ENCODE measurements at places on chromosomes 7 and 10.
A peak's percentile ranks its signal among the peaks of the same experiment; 100 is the strongest.

- DNase-seq = no peak
These were observed 16.0 kb downstream of the C10orf105 start for GRCh38 chr10:71703577-71703976.

- no peak for DNase-seq
These were observed 147.2 kb downstream of the DYNC1I1 start for GRCh38 chr7:95919556-95919955.

DNA sequence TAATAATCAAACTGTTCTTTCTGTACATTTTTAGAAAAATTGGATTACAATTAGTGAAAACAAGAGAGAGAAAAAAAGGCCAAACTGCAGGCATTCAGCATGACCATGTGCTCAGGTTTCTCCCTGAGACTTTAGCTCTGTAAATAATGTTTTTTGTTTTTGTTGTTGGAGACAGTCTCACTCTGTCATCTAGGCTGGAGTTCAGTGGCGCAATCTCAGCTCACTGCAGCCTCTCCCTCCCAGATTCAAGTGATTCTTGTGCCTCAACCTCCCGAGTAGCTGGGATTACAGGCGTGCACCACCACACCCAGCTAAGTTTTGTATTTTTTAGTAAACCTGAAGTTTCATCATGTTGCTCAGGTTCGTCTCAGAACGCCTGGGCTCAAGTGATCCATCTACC, 23.0 kb downstream of the BZW2 start:
- DNase-seq = no peak

GRCh38 chr7:16697507-16698199, 51.7 kb downstream of the BZW2 start:
- no peak for DNase-seq

GRCh38 chr10:110651044-110651958, 7.2 kb downstream of the RBM20 start:
- no peak for DNase-seq

DNA sequence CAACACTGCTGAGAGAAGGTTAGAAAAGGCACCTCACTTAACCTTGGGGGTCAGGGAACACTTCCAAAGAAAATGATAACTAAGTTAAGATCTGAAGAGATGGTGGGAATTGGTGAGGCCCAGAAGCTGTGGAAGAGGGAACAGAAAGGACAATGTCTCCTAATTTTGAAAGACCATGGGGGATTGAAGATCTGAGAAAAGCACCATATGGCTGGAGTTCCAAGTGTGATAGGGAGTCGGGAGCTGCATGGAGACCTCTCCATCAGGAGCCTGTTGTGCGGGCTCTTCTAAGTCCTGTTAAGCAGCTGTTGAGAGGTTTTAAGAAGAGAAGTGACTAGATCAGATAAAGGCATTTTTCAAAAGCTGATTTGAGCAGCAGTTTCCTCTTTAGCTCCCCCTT, 254.3 kb downstream of the CDK14 start:
- no peak for DNase-seq

DNA sequence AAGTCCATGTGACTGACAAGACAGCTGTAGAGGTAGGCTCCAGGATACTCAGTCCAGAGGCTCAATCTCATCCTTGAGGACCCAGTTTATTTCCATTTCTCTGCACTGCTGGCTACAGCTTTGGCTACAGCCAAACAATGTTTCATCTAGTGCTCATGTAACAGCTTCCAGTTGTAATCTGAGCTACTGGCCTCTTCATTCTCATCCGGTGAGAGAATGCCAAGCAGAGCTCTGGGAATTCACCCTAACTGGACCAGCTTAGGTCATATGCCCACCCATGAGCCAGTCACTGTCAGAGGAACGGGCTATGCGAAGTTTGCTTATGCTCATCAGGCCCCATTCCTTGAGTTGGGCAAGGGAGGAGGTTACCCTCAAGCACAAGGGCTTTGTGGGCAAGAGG, 192.9 kb downstream of the EVX1 start:
- no peak for DNase-seq

- DNase-seq = no peak
These were observed 34.4 kb upstream of the SLF2 start for GRCh38 chr10:100878291-100878910.

- DNase-seq = no peak
These were observed 19.1 kb upstream of the AKR1B1 start for GRCh38 chr7:134477954-134478353.

GRCh38 chr7:39663263-39663662, 39.9 kb downstream of the RALA start:
- no peak for DNase-seq

DNA sequence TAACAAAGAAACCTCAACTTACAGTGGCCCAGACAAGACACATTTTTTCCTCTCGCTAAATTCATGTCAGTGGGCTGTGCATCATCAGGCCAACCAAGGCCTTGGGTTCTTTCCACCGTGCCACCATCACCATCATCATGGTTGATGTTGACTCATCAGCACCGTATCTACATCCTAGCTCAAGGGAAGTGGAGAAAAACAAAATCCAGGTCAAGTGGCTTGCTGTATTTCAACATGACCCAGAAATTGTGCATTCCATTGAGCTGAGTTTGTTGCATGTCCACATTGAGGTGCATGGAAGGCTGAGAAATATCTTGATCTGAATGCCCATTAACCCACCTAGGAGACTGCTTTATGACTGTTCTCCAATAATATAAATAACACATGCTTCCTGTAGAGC, 312.4 kb upstream of the CDC14C start:
- DNase-seq = no peak

DNA sequence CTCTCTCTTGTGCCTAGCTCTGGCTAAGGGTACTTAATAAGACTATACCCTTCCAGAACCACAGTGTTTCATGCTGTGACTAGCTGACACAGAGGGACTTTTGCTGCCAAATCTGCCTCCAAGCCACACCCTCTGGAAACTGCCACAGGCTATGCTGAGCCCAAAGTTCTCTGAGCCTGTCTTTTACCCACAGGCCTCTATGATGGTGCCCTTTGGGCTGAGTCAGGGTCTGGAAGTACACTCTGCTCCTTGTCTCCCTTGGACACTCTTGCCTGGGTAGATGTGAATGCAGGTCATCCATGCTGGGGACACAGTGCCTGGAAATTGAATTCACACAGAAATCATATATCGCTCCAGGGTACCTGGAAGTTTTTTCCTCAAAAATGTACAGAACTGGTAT, 22.6 kb downstream of the DYDC1 start:
- no peak for DNase-seq

- DNase-seq = no peak
These were observed 292.4 kb upstream of the NPSR1 start for GRCh38 chr7:34365611-34366010.

- no peak for DNase-seq
These were observed 177.7 kb downstream of the SLC25A13 start for GRCh38 chr7:96144260-96144526.

- DNase-seq = no peak
These were observed 130.2 kb downstream of the SAMD9 start for GRCh38 chr7:92987538-92987937.

DNA sequence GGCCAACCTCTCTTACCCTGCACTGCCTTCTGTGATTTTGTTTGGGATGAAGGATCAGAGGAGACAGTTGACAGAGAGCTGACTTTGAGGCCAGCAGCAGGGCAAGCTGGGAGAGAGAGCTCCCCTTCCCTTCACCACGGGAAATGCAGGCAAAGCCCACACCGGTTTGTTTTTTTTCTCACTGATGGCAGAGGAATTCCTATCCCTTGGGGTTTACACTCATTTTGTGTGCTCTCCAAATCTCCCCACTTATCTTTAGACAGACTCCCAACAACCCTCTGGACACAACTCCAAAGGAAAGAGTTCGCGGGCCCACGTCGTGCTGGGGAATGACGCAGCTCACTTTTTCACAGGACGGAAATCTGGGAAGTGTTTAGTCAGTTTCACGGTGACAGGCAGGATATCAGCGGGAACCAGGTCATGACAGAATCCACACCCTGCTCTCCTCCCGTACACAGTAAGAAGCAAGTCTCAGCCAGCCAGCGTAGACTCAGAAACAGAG, 68.3 kb upstream of the FAM171A1 start:
- DNase-seq = no peak

DNA sequence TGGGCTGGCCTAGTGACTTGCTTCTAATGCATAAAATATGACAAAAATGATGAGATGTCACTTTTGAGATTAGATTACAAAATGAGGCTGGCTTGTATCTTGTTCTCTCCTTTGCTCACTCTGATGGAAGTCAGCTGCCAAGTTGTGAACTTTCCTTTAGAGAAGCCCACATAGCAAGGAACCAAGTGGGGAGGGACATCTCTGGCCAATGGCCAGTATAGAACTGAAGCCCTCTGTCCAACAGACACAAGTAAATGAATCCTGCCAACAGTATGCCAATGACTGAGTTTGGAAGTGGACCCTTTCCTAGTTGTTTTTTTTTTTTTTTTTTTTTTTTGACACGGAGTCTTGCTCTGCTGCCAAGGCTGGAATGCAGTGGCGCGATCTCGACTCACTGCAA, 3.3 kb downstream of the ZC3HC1 start:
- no peak for DNase-seq

GRCh38 chr7:87960239-87960638, 26.2 kb downstream of the ADAM22 start:
- DNase-seq = no peak

- DNase-seq = peak; percentile 20
These were observed 105.2 kb upstream of the PPIF start for GRCh38 chr10:79241990-79242619.

DNA sequence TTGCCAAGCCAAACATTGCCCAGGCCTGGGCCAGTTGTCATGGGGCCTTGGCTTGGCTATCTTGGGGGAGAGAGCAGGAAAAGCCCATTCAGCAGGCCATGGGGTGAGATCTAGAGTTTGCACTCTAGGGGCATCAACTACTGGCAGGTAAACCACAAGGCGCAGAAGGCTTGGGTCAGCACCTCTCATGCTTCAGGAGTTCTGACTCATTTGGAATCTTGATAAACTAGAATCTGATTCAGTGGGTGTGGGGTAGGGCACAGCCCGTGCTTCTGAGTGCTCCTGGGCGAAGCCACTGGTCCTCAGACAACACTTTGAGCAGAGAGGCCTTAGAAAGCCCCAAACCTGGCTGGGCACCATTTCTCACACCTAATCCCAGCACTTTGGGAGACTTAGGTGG, 81.1 kb downstream of the RGS10 start:
- no peak for DNase-seq

DNA sequence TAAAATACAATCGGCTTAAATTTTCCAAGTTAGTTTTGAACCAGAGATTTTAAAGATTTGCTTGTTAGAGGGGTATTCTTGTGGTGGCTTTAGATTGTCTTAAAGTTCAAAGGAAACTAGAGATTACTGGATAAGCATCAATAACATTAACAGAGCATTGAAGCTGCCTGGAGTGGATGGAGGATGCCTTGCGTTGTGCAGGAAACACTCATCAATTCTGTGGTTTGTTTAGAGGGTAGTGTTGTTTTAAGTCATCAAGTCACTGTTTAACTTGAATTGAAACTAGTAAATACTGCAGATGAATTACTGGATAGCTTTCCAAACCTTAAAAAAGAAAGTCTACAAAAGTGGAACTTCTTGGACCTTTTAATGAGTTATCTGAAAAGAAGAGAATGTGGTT, 218.6 kb downstream of the CELF2 start:
- no peak for DNase-seq

DNA sequence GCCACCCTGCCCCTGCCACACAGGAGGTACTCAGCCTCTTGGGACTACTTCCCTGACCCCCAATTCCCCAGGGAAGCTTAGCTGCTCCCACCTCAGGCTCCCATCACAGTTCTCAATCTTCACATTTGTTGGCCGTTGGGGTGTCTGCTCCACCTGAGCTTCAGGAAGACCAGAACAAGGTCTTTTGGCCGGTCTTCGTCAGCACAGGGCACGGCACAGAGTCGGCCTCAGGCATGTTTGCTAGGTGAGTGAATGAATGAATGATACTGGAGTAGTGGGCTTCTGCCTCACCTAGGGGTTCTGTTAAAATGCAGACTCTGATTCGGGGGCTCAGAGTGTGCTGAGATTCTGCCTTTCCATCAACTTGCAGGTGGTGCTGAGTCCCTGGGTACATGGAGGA, 20.3 kb downstream of the GPRIN2 start:
- no peak for DNase-seq

DNA sequence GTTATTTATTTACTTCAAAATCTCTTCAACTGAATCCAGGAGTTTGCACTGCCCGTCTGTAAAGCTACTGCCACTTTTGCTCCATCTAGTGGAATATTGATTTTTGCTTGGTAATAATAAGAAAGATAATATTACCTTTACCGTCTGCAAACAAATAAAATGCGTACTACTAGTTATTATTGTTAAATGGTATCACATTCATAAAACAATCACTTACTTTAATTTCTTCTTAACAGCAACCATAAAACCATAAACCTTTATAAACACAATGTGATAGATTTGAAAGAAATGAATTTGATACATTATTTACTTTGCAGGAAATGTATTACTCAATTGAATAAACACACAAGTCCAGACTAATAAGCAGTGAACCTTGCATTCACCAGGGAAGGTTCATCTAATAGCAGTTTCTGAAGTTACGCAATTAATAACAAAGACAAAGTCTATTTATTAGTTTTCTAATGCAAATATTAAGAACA, 6.4 kb downstream of the AGMO start:
- no peak for DNase-seq

DNA sequence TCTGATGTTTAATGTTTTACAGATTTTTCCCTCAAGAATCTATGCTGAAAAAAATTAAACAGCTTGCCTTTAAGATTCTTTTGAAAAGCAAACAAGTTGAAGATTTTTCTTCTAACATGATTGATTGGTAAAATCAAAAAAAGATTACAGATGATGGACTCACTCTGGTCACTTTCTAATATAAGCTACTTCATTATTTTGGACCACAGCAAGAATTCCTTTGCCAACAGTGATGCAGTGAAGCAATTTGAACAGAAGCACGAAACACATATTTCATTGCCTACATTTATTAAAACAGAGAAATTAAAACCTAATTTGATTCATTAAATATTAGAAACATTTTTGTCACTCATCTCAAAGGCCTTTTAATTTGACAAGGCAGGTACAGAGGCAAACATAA, 82.1 kb upstream of the SGCE start:
- no peak for DNase-seq

DNA sequence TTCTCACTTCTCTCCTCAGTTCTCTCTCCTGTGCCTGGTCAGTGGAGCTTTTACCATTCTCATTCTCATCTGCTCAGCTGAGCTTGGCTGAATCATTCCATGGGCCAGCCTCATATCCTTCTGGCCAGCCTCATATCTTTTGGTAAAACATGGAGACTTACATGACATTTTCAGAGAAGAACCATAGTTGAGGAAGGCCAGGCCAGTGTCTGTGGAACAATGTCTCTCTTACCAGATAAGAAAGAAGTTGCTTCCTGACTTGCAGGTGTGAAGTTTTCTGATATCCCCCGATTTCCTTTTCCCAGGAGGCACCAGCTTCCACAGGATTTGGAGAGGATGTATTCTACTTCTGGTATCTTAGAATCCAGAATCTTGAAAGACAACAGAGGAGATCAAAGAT, 24.7 kb downstream of the ST7 start:
- no peak for DNase-seq

GRCh38 chr7:155338632-155339320, 41.1 kb downstream of the INSIG1 start:
- peak; percentile 21 for DNase-seq

DNA sequence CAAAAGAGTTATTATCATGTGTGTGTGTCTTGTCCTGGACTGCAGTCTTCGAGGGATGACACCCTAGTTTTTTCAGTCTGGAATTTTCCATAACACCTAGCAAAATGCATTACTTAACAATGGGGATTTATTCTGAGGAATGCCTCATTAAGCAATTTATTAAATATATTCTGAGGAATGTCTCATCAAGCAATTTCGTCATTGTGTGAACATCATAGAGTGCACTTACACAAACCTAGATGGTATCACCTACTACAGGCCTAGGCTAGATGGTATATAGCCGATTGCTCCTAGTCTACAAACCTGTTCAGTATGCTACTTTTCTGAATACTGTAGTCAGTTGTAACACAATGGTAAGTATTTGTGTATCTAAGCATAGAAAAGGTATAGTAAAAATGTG, 1.1 kb upstream of the STEAP4 start:
- DNase-seq = no peak
